ENCODE measurements at places on chromosomes 11 and 22. TPM values are rescaled to one million over a fixed set of nuclear protein-coding genes. Genes with fewer than 3 reads are reported as not detected.

Gene CD248
- total RNA-seq, result 0.17 TPM

Gene OR52I1
- not detected for total RNA-seq

GRCh38 chr11:87908086-87908485 lies 267.2 kb downstream of the RAB38 start:
- DNase-seq, result no peak

Gene LARGE2
- 11.2 TPM for total RNA-seq

Gene ATL3
- total RNA-seq, result 42.6 TPM

DNA sequence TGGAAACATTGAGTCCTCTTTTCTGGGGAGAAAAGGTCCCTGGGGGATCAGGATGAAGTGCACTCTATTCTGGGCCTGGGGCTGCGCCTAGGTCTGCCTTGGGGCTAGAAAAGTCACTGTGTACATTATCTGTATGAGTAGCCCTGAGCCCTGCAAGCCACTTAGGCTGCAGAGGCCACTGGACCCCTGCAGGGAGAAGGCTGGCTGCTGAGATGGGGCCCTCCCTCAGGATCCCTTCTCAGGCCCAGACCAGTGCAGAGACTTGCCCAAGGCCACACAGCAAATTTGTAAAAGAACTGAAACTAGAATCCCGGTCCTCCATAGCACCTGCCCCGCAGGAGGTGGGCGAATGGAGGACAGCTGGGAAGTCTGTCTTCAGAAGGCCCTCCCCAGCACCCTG lies 26.8 kb upstream of the HMOX1 start:
- DNase-seq, result no peak

DNA sequence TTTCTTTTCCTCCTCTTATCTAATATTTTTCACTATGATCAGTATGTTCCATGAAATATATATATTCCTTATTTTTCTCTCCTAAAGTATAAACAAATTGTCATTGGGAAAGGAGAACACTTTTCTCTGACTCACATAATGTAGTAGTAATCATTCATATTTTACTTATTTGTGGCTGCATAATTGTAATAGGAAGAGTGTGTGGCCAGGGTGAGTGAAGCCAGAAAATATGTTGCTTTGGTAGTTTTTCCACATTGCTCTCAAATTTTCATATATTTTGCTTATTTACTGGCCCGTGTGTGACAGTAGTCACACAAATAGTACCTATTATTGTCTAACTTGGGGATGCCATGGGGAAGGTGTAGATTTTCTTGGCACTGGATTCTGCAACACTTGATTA lies 172.1 kb downstream of the DYNC2H1 start:
- no peak for DNase-seq

- DNase-seq, result peak; percentile 57
Observed at GRCh38 chr11:57638005-57638781, 11.5 kb downstream of the YPEL4 start.

Gene MRGPRE
- 1.7 TPM for total RNA-seq

GRCh38 chr11:47389577-47390421 lies 11.5 kb upstream of the SPI1 start:
- no peak for DNase-seq

Gene CNGA4
- 0.14 TPM for total RNA-seq

Gene CARS1
- 92.1 TPM for total RNA-seq

Gene CCDC81
- not detected for total RNA-seq

Gene YPEL4
- not detected for total RNA-seq

Gene MRGPRX4
- total RNA-seq, result not detected

- DNase-seq, result no peak
Observed at GRCh38 chr11:24216488-24216887, 280.4 kb upstream of the LUZP2 start.

Gene F2
- total RNA-seq, result not detected

GRCh38 chr22:44451016-44451415 lies 47.0 kb downstream of the RTL6 start:
- no peak for DNase-seq

- DNase-seq, result no peak
Observed at GRCh38 chr22:29204455-29205183, 1.1 kb upstream of the EMID1 start.

Gene OR5T3
- not detected for total RNA-seq

DNA sequence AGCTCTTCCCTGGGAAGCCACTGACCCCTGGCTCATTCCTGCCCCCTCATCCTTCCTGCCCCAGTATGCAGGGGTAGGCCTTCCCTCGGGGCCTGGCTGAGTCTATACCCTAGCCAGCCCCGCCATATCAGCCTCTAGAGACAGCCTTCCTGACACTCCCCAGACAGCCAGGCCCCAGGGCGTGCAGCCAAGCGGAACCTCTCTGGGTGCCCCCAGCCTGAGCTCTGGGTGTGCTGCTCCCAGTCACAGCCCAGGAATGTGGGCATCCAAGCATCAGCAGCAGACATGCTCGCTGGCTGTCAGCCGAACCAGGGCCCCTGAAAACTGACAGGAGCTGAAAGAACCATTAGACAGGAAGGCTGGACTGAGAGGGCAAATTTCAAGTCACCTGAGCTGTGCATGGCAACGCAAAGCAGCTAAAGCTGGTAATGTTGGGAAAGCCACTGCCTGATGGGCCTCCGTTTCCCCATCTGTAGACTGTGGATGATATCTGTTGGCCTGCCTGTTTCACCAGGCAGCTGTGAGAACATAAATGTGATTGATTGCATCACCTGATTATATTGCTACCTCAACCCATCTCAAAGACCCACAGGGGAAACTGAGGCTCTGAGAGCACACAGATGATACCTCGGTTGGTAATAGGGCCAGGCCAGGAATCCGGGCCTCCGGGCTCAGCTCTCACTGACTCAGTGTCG lies 93.2 kb downstream of the LRRC32 start:
- DNase-seq, result peak; percentile 88

DNA sequence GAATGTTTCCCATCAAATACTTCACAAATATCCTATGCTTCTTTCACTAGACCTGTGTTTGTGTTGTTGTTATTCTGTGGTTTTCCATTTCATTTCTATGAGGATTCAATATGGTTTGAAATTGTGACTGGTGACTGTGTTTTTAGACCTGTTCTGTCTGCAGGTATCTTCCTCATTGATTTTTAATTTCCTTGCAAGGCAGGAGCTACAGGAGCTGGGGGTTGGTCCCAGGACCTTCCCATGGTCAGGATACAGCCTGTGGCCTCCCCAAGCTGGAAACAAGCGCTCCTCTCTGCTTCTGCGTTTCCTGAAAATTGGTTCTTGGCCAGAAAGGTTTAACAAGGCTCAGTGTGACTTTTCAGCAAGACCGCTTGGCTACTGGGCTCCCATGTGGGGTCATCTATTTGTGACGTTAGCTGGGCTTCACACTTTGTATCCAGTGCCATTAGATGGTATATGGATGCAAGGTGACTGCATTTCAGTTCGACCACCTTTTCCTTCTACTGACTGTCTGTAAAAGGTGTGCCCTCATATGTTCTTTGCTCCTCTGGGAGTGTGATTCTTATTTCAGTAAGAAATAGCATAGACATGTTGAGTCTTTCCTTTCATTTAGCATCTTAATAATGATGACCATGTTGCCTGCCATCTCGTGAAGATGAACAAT lies 21.5 kb downstream of the IGLL5 start:
- DNase-seq, result no peak

Gene CEP126
- total RNA-seq, result 0.82 TPM

Gene ANO9
- 18.4 TPM for total RNA-seq

Gene POU2AF3
- total RNA-seq, result 0.25 TPM

DNA sequence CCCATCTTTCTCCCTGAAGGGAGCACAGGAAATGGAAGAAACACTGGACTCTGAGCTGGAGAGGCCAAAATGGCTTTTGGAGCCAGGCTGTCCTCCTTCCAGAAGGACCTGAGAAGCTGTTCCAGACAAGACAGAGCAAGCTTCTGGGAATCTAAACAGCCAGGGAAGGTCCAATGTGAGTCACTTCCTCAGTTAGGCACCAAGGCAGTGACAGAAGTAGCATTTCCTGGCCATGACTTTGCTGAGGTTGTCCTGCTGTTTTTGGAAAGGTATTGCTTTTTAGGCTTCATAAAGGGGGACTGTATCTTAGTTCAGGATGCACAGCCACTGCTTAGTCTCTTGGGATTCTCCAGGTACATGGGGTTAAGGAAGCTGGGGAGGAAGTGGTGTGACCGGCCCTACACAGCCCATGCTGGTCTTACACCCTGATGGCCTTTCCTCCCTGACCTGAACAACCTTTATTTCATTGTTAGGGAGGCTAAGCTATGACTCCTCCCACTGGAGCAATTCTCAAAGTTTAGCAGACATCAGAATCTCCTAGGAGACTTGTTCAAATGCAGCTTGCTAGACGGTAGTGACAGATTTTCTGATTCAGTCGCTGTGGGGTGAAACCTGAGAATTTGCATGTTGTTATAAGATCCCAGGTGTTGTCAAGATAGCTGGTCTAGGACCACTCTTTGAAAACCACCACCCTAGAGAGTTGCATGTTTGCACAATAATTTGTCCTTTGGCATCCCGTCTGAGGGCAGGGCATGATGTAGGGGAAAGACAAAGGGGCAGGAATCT lies 6.8 kb upstream of the INSC start:
- no peak for DNase-seq

GRCh38 chr11:133747409-133747808 lies 97.9 kb downstream of the SPATA19 start:
- no peak for DNase-seq

Gene CTNND1
- total RNA-seq, result 105 TPM

- DNase-seq, result no peak
Observed at GRCh38 chr11:61868571-61869428, 22.5 kb downstream of the FADS3 start.

DNA sequence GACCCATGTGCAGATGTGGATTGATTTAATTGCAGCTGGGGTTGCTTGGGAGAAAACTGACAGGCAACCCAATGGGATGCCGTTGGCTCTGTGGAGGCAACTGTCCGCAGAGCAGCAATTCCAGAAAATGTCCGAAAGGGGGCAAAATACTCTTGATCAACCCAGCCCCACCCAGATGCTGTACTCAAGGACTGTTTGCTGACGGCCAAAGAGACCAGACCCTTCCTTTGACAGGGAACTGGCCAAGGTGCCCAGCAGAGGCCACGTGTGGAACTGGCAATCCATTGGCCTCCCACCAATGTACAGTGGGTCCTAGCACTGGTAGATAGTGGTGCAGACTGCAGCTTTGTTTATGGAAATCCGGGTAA lies 29.7 kb upstream of the KCNA4 start:
- no peak for DNase-seq

- peak; percentile 97 for DNase-seq
Observed at GRCh38 chr11:36149538-36150242, 139.5 kb downstream of the COMMD9 start.

DNA sequence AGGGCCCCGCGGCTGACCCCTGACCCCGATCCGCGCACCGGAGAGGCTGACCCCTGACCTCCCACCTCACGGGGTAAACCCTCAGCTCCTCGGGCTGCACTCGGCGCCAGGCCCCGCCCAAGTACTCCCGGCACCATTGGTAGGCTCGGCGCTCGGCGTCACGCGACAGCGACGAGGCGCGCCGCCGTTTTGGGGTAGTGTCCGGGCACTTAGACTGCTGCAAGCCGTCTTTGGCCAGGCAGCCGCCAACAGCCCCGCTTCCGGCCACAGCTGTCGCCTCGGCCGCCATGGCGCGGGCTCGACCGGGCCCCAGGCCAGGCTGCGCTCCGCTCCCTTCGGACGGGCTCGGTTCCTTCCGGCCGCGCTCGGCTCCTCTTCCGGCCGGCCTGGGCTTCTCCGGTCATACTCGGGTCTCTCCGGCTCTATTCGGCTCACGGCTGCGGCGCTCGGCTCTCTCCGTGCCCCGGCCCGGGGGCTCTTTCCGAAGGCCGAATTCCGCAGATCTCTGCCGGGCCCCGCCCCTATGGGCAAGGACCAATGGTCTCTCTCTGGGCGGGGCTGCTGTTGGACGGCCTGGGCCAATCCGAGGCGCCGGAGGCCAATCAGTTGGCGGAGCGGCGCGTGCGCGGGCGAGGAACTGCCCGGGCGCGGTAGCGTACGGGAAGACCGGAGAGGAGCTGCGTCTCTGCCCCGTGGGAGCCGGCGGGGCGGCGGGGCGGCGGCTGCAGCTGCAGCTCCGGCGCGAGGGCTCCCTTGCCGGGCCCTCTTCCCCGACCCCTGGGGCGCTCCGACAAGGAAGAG lies at the start of gene CHKB:
CHKB (minus strand) TSS at position 357 of the 801 bp plus-strand sequence; CDS start at position 289, 68 bp downstream.
- peak; percentile 85 for DNase-seq

DNA sequence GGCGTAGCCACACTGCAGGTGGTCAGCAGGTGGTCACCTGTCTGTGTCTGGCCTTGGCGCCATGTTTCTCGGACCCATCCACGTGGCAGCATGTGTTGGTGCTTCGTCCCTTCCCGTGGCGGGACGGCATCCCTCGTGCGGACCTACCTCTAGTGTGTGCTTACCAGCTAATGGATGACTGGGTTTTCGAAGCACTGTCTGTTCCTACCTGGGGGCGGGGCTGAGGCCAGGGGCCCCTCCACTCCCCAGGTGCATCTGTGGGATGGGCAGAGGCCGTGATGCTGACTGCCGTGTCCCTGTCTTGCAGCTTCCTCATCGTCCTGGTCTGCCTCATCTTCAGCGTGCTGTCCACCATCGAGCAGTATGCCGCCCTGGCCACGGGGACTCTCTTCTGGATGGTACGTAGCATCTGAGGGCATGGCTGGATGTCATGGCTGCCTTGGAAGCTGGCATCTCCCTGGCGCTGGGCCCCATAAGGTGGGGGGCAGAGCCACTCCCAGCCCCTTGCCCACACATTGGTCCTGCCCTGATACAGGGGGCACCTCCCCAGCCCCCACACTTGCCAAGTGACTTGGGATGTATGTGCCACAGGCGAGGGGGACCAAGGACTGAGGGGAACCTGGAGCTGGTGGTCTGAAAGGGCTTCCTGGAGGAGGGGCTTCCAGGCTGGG lies 82.9 kb downstream of the KCNQ1 start:
- no peak for DNase-seq

DNA sequence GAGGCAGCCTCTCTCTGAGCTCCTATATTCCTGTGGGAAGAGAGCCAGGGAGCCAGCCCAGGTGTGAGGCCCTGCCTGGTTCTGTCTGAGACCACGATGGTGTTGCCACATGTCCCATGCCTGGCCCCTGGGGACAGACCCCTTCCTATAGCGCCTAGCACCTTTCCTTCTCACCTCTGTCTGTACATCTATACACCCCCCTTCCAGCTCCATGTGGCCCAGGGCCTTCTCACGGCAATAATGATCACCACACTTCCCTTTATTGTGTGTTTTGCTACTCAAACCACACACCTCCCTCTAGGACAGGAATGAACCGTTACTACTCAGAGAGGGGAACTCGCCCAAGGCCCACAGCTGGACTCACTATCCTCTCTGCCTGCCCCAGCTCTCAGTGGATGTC lies 12.8 kb downstream of the CD82 start:
- DNase-seq, result no peak

DNA sequence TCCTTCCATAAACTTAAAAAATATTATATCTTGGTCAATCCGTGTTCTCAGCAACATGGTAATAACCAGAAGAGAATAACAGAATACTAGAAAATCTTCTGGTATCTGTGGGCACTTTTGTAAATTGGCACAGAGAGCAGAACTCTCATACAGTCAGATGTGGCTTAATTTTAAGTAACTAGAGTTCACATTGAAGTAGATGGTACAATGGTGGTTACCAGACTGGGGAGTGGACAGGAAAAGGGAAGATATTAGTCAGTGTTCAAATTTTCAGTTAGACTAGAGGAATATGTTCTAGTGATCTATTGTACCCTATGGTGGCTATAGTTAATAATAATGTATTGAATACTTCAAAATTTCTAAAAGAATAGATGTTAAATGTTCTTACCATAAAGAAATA lies 6.9 kb downstream of the OR52H1 start:
- no peak for DNase-seq

GRCh38 chr22:46561435-46561905 lies 24.1 kb upstream of the CELSR1 start:
- no peak for DNase-seq
